Osteoblast (primary cell): ENCODE measurements at places on chromosomes 16 and 17. TPM values are rescaled to one million over a fixed set of nuclear protein-coding genes. Genes with fewer than 3 reads are reported as not detected.

- no peak for DNase-seq
Observed at GRCh38 chr17:64614266-64615027, 47.7 kb downstream of the SMURF2 start.

DNA sequence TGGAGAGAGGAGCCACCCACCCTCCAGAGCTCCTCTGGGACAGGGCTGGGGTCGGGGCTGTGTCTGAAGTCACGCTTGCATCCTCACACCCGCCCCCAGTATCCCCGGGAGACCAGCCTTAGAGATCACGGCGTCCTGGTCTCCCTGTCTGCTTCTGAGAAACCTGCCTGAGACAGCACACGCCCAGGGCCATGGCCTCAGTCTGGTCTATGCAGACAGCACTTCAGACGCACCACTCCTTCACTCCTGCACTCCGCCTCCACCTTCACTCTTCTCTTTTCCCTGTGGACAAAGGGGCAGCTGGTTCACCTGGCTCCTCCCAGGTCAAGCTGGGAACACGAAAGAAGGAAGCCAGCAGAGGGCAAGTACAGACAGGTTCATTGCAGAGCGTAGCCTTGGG, 248.0 kb upstream of the GSE1 start:
- DNase-seq: no peak

DNA sequence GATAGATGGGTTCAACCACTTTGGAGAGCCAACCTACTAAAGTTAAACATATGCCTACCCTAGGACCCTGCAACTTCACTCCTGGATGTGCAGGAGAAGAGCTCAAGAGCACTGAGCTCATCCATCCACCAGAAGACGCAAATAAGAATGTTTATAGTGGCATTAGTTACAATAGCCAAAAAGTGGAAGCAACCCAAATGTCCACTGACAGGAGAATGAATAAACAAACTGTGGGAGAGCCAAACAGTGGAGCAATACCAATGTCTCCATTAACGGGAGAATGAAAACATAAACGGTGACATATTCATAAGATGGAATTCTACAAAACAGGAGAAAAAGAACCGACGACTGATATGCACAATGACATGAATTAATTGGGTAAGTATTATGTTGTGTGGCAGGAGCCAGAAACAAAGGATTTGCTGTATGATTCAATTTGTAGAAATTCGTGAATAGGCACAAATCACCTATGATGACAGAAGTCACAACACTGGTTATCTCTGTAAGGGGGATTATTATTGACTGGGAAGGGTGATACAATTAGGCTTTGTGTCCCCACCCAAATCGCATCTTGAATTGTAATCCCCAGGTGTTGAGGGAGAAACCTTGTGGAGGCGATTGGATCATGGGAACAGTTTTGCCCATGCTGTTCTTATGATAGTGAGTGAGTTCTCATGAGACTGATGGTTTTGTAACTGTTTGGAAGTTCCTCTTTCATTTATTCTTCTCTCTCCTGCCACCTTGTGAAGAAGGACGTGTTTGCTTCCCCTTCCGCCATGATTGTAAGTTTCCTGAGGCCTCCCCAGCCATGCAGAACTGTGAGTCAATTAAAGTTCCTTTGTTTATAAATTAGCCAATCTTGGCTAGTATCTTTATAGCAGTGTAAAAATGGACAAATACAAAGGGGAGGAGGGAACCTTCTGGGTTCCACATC, 57.9 kb upstream of the PLCG2 start:
- no peak for DNase-seq

OR4D1 gene
- not detected in 2 replicates for total RNA-seq

DNA sequence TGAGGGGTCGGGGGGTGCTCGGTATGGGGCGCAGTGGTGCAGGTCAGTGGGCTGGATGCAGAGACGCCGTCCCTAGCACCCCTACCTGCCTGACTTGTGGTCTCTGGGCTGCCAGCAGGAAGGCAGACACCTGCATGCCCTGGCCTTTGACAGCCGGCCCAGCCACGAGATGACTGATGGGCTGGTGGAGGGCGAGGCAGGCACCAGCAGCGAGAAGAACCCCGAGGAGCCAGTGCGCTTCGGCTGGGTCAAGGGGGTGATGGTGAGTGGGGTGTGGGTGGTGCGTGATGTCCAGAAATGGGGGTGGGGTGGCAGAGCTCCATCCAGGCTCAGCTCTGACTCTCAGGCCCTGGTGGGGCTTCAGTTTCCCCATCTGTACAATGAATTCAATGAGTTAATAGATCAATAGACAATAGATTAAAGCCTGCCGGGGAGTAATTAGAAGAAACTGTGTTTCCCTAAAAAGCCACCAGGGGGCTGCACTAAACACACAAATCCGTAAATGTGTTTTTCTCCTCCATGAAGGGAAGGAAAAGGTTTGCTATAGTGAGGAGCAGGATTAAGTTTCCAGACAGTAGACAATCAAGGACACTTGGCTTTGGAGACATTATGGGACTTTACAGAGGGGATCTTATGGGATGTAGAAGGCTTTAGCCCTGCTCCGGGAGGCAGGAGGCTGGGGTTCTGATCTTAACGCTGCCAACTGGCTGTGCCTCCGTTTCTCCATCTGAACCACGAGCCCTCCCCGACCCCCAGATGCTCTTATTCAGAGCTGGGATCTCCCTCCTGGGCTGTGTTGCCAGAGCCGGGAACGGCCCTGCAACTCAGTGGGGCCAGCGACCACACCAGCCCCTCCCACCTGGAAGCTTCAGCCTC, 2.2 kb downstream of the SLC12A3 start:
- peak; percentile 95 for DNase-seq

CMTM3 gene
- total RNA-seq: 24.6 and 29.8 TPM in 2 replicates

CDC6 gene
- total RNA-seq: 5.1 and 8.3 TPM in 2 replicates

ASPSCR1 gene
- 33.9 and 35.8 TPM in 2 replicates for total RNA-seq

DNA sequence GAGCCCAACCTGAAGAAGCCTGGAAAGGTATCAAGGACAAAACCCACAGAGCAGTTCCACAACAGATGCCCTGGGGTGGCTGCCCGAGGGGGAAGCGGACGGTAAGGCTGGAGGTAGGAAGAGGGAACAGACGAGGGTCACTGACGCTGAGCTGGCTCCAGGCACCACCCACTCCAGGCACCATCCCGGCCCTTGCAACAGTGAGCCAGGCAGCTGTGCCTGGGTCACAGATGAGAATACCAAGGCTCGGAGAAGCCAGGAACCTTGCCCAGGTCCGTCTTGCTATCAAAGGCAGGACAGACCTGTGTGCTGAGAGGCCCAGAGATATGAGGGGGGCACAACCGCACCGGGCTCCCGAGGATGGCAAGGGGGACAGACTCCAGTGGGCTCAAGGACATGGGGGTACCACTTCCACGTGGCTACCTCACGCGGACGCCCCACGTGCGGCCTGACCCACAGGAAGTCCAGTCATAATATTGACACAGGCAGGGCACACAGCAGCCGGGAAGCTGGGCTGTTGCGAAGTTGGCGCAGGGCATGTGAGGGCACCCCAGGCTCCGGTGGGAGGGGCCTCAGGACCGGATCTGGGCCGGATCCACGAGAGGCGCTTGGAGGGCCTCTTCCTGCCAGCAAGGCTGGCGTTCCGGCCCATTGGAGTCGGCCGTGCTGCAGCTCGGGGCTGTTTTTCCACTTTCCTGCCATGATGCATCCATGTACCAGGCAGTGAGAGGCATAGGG, 29.9 kb downstream of the PEMT start:
- peak; percentile 91 for DNase-seq

GRCh38 chr16:79250502-79251098, 349.9 kb downstream of the MAF start:
- DNase-seq: no peak
